ENCODE measurements at places on chromosomes 7 and 10.

DNA sequence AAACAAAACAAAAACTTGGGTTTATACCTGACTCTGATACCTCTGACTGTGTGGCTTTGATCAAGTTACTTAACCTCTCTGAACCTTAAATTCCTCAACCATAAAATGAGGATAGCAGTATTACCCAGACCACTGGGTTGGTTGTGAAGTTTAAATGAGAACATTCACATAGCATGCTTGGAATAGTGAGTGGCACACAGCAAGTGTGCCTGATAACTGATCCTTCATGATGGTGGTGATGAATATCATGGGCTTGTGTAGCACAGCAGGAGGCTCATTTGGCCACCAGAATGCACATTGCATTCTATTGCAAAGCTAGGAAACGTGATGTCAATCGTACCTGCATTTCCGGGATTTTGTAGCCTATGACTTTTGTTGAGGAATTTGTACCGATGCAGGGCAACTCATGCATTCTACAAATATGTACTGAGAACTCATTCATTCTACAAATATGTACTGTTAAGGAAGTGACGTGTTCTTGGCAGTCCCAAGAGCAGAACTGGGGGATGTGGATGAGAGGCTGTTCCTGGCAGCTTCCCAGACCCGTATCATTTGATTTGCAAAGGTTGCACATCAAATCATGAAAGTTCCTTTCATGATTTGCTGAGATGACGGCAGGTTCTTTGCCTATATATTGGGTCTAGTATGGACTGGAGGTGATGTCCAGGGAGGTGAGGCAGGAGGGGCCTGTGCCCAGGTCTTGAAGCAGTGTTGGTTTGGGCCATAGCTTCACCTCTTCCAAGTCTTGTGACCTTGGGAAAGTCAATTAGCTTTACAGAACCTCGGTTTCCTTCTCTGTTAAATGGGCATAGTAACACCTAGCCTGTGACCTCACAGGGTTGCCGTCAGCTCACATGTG, 94.6 kb upstream of the SMNDC1 start:
- DNase-seq, result no peak

DNA sequence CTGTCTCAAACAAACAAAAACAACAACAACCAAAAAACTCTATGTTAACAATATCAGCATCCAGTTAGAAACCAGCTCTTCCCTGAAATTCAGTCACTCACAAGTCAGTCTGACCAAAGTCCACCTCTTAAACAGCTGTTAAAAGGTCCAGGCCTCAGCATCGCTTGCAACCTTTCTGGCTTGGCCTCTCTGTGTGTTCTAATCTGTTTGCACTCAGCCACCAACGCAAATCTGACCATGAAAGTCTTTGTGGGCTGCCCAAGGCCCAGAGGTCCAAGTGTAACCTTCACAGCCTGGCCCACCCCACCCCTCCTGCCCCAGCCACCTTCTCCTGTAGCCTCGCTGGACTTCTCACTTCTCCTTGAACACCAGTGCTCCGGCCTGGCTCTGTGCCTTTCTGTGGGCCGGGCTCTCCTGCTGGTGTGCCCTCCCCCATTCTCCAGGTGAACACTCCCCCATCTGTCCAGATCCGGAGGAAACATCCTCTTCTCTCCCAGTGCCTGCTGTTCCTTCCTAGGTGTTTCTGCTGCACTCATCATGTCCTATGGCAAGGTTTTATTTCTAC, 72.2 kb upstream of the EFCAB10 start:
- no peak for DNase-seq

DNA sequence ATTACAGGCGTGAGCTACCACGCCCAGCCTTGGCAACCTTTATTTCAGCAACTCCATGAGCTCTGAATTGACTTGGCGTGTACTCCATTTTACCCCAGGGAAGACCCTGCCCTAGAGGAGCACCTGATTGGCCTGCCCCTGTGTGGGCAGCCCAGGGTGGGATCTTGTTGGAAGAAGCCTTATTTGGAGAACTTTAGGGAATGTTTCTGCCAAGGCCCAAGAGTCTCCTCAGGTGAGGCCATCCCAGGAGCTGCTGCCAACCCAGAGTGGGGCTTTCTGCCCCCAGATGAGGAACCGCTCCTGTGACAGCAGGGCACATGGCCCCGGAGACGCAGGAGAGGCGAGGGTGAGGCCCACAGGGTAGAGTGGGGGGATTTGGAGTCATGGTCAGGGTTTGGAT, 42.0 kb downstream of the VWA2 start:
- no peak for DNase-seq

DNA sequence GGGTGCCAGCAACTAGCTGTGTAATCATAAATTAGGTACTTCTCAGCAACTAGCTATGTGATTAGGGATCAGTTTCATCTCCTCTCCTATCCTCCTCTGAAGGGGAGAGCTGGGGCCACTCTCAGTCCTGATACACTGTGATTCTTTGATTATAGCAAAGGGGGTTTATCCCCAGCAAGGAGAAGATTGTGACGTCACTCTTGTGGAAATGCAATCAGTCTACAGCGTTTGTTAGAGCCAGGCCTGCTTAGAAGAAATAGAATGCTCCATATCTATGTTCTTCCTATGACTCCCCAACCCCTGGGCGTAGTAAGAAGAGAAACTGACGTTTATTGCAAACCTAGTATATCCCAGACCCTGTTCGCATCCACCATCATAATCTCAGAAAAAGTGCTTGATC, 308.2 kb downstream of the GFRA1 start:
- no peak for DNase-seq

DNA sequence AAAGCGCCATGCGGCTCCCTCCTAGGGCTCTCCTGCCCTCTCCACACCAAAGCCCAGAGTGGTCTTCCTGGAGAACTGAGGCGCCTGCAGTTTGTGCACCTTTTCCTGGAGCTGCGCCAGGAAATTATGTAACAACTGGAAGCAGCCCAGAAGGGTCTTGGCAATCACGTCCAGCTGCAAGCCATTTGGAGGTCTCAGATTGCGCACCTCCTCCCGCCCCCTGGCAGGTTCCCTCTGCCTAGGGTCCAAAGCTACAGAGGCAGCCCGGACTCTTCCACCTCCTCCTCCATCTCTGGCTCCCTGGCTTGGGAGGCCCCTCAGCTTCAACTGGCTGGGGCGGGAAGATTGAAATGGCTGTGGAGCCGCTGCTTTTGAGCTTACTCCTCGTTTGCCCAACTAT, 34.0 kb upstream of the SFTPD start:
- no peak for DNase-seq

DNA sequence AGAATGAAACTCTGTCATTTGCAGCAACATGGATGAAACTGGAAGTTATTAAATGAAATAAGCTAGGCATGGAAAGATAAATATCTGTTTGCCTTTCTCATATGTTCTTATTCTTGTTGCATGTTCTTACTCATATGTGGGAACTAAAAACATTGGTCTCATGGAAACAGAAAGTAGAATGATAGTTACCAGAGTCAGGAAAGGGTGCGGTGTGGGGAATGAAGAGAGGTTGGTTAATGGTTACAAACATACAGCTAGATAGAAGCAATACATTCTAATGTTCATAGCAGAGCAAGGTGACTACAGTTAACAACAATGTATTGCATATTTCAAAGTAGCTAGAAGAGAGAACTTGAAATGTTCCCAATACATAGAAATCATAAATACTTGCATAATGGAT, 105.1 kb downstream of the FAM107B start:
- no peak for DNase-seq

DNA sequence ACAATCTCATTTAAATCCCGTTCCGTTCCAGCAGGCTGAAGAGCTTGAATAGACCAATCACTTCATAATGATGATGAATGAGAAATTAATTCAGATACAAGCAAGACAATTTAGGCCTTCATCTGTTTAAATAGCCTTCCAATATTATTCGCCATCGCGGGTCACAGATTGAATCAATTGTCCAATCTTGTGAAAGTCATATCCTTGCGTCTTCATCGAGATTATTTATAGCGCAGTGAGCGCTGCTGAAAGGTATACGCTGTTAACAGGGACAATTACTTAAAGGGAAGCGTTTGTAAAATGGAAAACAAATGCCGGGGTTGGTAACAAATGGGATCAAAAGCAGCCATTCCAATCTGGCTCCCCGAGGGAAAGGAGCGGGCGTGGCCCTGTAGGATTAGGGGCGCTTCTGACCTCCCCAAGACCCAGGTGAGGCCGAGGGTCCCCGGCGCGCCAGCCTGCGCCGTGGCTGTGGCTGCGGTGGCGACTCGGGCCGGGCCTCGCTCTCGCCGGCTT, 8.6 kb downstream of the EVX1 start:
- no peak for DNase-seq

GRCh38 chr7:118148930-118149329, 35.0 kb upstream of the LSM8 start:
- no peak for DNase-seq

- DNase-seq, result no peak
Observed at GRCh38 chr10:126165874-126166273, 222.4 kb downstream of the ADAM12 start.

DNA sequence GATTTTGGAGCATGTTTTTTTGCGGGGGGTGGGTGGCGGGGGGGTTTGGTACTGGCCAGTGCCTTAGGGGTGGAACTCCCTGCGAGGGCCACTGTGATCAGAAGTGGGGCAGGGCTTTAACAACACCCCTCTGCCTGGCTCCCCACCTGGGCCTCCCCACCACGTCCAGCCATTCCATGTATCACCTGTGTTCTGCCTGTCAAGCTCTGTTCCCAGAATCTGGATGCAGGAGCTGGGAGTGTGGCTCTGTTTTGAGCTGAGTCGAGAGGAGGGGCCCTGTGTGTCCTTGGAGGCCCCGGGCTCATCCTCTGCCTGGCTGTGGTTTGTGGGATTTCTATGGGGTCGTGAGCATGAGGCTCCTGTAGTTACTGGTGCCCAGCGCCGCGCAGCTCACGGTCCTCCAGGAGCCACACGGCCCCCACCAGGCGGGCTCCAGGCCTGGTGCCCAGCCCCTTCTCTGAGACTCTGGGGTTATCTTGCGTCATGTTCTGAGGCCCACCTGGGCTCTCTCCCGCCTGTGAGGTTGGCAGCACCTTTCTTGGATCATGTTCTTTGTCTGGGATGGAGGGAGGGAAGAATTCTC, 29.6 kb downstream of the PFKFB3 start:
- DNase-seq, result no peak

DNA sequence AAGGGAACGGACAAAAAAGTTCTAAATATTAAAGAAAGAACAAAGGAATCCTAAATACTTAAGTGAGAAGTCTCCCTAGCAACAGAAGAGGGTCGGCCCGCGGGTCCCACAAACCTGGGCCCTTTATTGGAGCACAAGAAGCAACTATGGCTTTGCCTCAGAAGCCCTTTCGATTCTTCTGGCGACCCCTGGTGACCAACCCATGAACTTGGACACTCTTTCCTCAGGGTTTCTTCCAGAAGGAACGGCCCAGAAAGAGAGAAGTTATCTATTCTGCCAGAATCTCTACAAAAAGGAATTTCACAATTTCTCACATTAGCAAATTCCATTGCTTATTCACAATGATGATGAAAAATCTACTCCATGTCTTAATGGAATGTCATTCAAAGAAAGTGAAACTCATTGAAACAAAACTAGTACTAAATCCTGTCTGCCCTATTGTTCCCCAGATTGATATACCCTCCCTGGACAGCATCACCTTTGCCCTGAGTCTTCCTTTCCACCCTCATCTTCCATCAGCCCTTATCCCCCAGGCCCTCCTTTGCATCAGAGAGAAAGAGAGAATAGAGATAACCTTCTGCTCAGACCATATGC, 43.7 kb downstream of the CPVL start:
- no peak for DNase-seq

- no peak for DNase-seq
Observed at GRCh38 chr10:130179640-130180039, 43.4 kb downstream of the GLRX3 start.

DNA sequence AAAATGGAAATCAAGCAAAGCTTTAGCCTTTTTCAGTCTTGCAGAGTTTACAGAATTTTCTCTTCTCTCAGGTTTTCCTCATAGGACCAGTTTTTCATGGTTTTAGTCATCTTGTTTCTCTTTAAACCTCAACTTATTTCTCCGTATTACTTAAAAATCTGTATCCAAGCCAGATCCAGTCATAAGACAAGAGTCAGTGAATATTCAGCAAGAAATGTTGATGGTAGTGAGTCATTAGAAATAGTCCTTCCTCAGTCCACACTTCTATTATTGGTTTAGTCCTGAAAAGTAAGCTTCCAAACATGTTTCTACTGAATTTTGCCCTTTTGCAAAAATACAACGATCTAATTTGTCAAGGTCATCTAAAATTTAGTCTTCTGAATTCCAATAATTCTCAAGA, 107.0 kb downstream of the VIM start:
- no peak for DNase-seq

DNA sequence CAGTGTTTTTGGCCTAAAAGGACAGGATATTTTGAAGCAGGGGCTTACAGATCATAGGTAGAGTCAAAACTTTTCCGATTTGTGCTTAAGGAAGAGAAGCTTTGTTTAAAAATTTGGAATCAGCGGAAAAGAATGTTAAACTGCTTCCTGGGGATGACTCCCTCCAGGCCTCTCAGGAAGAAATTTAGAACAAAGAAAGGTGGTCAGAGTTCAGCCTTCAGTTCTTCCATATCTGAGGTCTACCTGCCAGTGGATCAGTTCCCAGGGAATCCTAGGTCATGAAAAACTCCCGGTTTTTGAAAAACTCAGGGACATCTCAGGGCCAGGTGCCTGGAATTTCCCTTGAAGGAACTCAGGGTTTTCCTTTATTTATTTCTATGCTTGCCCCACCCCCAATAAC, 100.3 kb downstream of the MCU start:
- no peak for DNase-seq

- DNase-seq, result no peak
Observed at GRCh38 chr7:154902600-154903082, 100.3 kb downstream of the PAXIP1 start.

GRCh38 chr7:129917934-129918333, 34.8 kb downstream of the UBE2H start:
- no peak for DNase-seq

- DNase-seq, result no peak
Observed at GRCh38 chr7:5774790-5775189, 6.7 kb downstream of the RNF216 start.

DNA sequence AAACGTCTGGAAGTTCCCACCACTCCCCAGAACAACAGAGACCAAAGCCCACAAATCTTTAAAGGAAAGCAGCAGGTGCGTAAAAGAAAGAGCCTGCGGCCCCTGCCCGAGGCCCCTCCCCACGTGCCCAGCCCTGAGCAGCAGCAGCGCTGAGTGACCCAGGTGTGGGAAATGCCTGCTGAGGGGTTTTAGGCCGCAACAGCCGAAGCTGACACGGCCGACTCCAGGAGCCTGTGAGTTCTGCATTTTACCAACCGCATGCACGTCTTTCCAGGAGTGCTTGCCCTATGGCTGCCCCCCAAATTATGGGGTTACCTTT, 1.6 kb upstream of the KNDC1 start:
- DNase-seq, result no peak

GRCh38 chr10:8051851-8052257, 2.6 kb upstream of the GATA3 start:
- no peak for DNase-seq

DNA sequence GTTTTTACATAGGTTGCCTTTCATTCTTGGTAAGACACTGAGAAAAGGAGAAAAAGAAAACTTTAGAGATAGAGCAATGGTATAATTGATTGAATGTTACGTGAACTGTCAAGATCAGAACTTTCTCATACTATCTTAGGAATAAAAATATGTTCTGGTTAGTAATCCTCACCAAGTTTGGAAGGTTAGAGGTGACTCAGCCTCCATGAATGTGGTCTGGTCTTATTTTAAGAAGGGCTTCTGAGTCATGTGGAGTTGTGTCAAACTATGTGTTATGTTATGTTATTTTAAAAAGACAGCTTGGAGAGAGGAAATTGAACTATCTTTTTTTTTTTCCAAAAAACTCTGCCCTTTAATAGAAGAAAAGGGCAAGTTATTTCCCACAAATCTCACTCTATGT, 458.6 kb upstream of the KLF6 start:
- no peak for DNase-seq
